ENCODE measurements at places on chromosomes 6 and 20. TPM values are rescaled to one million over a fixed set of nuclear protein-coding genes. Genes with fewer than 3 reads are reported as not detected.

Gene TCF15
- total RNA-seq: 0.09 TPM

Gene IMPG1
- not detected for total RNA-seq

Gene PKHD1
- not detected for total RNA-seq

Gene HAO1
- total RNA-seq: not detected

Gene SLC17A9
- total RNA-seq: 9.4 TPM

Gene FAM217A
- not detected for total RNA-seq

Gene GPX5
- not detected for total RNA-seq

Gene HLA-DOB
- 0.14 TPM for total RNA-seq

Gene TCP11
- total RNA-seq: not detected

Gene MOG
- total RNA-seq: not detected

Gene SLC17A3
- total RNA-seq: not detected

Gene TREML4
- 0.14 TPM for total RNA-seq

Gene GTSF1L
- total RNA-seq: not detected

Gene SLC22A3
- total RNA-seq: 3.0 TPM

Gene POLR1H
- total RNA-seq: 34.9 TPM

Gene APOBEC2
- not detected for total RNA-seq

Gene FAM209B
- total RNA-seq: not detected

Gene LCA5
- 5.0 TPM for total RNA-seq

Gene SLC44A4
- not detected for total RNA-seq
